ENCODE measurements at places on chromosomes 16 and 17. TPM values are rescaled to one million over a fixed set of nuclear protein-coding genes. Genes with fewer than 3 reads are reported as not detected.

GRCh38 chr17:70552230-70552981 is 383.1 kb downstream of the KCNJ2 start:
- no peak for DNase-seq

HP gene
- 4,795 TPM for total RNA-seq

GRCh38 chr16:69522041-69522578 is 43.7 kb upstream of the NFAT5 start:
- DNase-seq = no peak

DNA sequence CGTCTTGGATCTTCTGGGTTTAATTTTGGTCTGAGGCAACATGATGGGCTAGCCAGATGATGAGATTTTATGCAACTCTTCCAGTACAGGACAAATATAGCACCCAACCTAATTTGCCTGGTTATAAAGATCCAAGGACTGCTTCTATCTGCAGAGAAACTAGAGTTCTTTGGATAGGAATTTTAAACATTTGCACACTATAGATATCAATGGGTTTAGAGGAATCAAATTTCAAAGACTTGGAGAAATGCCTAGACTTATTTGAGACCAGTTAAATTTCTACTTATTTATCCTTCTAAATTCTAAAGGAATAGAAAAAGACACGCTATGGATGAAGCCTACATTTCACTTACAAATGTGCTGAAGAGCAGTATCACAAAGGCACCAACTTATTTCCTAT is 12.6 kb downstream of the PMFBP1 start:
- no peak for DNase-seq

DNA sequence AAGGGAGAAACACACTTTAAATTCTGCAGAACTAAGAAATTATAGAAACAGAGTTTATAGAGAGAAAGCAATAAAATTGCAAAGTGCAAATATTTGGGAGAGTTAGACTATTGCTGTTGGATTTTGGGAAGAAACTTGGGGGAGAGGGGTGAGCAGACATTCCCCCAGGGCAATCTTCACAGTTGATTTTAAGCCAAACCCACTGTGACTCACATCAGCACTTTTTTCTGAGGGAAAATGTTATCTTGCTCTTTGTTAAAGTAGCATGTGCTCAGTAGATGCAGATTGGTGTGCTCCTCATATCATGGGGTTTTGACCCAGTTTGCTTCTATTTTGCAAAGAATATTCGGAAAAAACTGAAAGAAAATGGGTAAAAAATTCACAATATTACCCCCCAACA is 367.6 kb downstream of the CDH11 start:
- no peak for DNase-seq

GRCh38 chr16:68539711-68540239 is 684 bp downstream of the ZFP90 start:
- DNase-seq = no peak

GRCh38 chr16:24624102-24624501 is 84.7 kb downstream of the RBBP6 start:
- DNase-seq = no peak

DNA sequence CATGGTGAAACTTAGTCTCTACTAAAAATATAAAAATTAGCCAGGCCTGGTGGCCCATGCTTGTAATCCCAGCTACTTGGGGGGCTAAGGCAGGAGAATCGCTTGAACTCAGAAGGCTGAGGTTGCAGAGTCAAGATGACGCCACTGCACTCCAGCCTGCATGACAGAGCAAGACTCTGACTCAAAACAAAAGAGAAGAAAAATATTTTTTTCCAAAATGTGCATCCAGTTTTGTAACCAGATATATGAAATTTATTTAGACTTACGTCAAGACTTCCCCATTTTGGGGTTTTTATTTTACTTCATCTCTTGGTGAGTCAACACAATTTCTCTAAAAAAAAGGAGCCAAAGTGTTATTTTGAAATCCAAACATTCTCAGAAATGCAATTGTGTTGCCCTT is 5.5 kb upstream of the TM4SF5 start:
- no peak for DNase-seq

DNA sequence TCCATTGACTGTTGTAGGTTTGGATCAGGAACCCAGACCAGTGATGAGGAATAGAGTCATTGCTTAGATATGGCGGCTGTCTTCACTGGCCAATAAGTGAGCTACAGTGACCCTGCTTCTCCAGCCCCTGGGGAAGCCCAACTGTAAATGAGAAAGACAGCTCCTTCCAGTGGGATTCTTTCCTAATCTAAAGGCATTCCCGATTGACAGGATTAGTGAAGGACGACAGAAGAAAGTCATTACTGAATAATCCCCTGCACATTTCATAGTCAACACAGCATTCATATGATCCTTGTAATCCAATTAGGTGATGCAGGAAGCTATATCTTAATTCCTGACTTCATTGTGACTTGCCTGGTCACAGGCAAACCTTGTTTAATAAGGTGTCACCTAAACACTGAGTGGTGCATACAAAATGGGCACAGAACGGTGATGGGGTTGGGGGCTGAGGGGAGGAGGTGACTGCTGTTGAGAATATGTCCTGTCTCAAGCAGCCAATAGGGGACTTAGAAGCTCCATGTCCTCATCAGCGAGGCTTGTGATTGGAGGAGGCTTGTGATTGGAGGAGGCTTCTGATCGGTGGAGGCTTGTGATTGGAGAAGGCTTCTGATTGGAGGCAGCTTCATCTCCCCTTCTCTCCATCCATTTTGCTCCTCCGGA is 242.6 kb downstream of the XYLT1 start:
- no peak for DNase-seq

WFDC1 gene
- 1.4 TPM for total RNA-seq

SHISA6 gene
- 8.8 TPM for total RNA-seq

DNA sequence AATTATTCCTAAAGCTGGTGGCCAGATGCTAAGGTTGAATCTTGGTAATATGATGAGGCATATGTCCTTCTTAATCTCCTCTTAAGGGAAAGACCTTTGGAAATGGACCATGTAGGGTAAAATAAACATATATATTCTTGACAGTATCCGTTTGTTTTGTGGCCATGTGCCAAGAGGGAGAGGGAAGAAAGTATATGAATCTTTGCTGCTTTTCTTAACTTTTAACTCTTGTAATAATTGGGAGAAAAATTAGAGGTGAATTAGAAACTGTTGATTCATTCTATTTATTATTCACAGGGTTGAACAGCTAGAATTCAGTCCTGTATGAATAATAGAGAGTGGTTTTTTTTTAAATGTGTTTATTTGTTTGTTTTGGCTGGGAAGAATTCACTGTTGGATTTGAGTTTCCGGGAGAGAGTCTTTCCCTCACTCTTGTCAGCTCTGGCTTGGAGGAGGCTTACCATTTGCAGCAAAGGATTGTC is 31.6 kb downstream of the AATF start:
- no peak for DNase-seq

DNA sequence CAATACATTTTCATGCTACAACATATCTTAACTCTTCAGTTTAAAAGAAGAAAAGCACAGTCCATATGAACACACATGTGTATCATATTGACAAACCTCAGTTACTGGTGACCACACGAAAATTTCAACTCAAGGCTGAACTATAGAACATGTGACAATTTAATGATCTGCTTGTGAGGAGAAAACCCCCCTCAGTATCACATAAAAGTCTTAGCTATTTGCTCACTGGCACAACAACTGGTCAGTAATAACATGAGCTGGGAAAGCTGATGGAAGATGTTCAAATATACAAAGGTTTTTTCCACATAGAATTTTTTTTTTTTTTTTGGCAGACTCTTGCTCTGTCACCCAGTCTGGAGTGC is 19.5 kb downstream of the ZNF652 start:
- DNase-seq = no peak

DNA sequence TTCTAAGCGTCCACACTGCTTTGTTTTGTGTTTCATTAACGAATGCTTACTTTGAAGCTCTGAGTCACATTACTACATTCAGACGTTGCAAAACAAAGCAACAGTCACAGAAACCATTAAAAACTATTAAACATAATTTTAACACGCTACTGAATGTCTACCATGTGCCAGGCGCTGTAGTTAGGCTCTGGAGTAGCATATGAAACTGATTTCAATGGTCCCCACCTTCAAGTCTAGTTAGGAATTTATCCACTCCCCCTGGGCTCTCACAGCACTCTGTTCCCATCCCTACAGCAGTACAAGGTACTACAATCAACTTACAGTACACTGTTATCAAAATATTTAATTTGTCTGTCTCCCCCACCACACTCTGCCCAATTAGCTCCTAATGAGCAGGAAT is 631 bp downstream of the UTP6 start:
- no peak for DNase-seq

DNA sequence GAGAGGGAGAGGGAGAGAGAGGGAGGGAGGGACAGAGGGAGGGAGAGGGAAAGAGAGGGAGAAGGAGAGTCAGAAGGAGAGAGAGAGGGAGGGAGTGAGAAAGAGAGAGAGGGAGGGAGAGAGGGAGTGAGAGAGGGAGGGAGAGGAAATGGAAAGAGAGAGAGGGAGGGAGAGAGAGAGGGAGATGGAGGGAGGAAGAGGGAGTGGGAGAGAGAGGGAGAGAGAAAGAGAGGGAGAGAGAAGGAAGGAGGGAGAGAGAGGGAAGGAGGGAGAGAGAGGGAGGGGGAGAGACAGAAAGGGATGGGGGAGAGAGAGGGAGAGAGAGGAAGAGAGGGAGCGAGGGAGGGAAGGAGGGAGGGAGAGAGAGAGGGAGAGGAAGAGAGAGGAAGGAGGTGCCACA is 72.8 kb downstream of the AXIN2 start:
- DNase-seq = no peak

GRCh38 chr16:68238029-68238345 is 2.1 kb upstream of the ESRP2 start:
- no peak for DNase-seq

DNA sequence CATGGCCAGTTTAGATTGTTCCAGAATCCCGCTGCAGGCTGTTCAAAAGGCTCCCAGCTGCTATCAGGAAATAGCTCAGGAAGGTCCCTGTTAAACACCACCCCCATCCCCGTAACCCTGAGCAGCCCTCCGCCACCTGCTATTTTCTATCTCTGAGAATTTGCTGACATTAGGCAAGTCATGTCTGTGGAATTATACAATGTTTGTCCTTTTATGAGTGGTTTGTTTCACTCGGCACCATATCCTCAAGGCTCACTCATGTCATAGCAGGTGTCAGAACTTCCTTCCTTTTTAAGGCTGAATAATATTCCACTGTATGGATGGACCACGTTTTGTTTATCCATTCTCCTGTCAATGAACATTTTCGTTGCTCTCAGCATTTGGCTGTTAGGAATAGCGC is 164.3 kb upstream of the FOXF1 start:
- no peak for DNase-seq

PROCA1 gene
- 6.0 TPM for total RNA-seq

GRCh38 chr16:30398661-30399434 is 3.6 kb downstream of the ZNF48 start:
- no peak for DNase-seq

GRCh38 chr17:44004761-44005526 is 522 bp downstream of the NAGS start:
- DNase-seq = no peak

GRCh38 chr16:84462296-84463210 is 41.9 kb downstream of the MEAK7 start:
- peak; percentile 7 for DNase-seq

UBE2Z gene
- total RNA-seq = 57.8 TPM

- no peak for DNase-seq
These were observed 1.1 kb upstream of the WBP2 start for GRCh38 chr17:75856062-75856756.

DNA sequence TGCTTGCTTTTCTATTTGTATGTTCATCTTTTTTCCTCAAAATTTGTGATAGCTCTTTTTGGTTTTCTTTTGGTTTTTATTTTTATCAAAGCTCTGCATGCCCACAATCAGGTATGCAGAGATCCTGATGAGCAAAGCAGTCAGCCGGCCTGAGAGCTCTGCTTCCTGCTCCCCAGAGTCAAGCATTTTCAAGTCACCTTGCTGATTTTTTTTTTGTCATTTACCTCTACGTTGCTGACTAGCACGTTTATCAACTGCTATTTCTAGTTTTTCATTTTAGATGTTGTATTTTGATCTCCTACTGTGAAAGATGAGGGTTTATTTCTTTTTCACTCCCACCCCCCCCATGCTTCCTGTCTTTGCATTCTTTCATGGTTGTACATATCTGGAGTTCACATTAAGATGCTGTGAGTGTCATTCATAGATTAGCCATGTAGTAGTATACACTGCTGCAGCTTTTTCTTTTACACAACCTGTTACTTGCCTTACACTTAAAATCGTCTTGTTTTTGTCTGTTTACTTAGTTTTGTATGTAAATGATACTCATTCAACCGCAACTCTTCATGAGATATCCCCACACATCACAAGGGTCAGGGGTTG is 196.2 kb downstream of the LGALS9B start:
- no peak for DNase-seq

NGFR gene
- 36.7 TPM for total RNA-seq

OTOP3 gene
- total RNA-seq = not detected

TBC1D3I gene
- total RNA-seq = not detected

GRCh38 chr17:30368912-30369720 is 9.6 kb upstream of the CPD start:
- DNase-seq = no peak

MILR1 gene
- 25.1 TPM for total RNA-seq

GRCh38 chr16:3726021-3726687 is 8.8 kb upstream of the TRAP1 start:
- no peak for DNase-seq

DNA sequence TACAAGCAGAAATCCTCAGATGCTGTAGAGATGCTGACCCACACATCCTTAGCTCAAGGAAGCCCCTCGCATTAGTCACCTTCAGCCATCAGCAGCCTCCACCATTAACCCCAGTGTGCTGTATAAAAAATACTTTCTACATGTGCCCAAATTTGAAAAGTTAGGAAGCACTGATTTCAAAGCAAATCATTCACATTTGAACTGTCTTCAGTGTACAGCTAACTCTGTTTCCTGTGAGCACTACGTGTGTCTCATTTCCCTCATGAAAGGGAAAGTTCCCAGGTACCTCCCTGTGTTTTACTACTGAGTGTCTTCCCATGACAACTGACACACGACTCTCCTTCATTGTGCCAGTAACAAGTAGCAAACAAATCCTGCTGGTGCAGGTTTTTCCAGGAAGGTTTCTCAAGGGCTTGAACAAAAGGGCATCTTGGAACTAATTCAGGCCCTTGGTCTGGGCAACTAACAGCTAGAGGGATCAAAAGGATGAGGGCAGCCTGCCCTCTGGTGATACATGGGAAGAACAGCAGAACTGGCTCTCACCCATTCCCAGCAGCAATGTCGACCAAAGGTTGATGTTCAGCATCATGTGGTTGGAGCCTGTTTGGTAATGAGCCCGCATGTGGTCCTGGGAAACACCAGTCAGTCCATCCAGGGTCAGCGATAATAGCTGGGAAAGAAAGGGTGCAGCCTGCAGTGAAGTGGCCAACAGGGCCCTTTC is 4.0 kb downstream of the SLC35B1 start:
- DNase-seq = no peak

ADORA2B gene
- total RNA-seq = not detected

- DNase-seq = no peak
These were observed 20.8 kb upstream of the RNPS1 start for GRCh38 chr16:2288726-2289125.

- peak; percentile 40 for DNase-seq
These were observed 6.0 kb downstream of the CPSF4L start for GRCh38 chr17:73255671-73256181.

CDRT15 gene
- not detected for total RNA-seq

GRCh38 chr17:37339321-37339720 is 36.5 kb upstream of the C17orf78 start:
- DNase-seq = no peak

DNAAF8 gene
- total RNA-seq = 1.0 TPM

GRCh38 chr16:23835390-23836077 is at the start of gene PRKCB:
PRKCB (plus strand) TSS chr16:23835983.
- DNase-seq = peak; percentile 45

CCP110 gene
- total RNA-seq = 17.5 TPM
